Stimulated activated CD4-positive, alpha-beta T cell treated with anti-CD3 and anti-CD28 coated beads, Interleukin-15, amount 100 ng/mL, for 24 hours (primary cell): ENCODE measurements at places on chromosomes 11 and 22.

DNA sequence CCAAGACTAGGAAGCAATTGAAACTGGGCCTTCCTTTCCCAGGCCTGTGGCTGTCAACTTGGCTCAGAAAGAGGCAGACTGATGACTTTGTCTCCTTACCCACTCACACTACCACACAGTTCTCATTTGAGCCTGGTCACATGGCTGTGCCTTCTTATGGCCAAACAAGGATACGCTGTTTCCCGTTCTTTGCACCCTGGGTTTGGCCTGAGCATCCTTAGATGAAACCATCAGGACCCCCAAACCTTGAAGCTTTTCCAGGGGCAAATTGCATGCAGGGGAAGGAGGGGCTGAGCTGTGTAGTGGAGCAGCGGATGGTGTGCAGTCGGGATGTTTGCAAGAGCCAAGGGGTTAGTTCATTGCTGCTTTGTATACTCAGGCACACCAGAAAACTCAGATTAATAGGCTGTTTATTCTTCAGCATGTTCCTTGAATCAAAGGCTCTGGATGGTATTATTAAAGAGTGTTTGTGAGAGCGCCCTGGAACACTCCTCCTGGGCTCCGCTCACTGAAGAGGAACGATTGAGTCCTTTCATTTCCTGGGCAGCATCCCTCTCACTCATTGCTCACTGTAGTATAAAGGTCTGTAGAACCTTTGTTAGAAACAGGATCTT, 69.8 kb downstream of the ARFGAP2 start:
- no peak for DNase-seq

DNA sequence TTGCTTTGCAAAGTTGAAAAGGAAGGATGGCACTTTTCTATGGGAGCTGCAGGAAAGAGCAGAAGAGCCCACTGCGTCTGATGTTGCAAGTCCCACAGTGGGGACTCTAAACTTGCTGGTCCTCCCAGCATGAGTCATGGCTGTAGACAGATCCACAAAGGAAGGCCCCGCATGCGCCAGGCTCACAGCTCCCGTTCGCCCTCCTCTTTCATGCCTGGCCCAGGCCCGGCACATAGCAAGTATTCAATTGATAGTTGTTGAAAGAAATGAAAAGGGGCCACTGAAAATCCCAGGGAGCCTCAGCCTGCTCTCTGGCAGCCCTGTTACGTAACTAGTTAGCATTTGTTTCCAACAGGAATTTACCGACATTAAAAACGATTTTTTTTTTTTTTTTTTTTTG, 18.9 kb downstream of the AP1B1 start:
- no peak for DNase-seq

GRCh38 chr22:18091478-18091877, 13.7 kb downstream of the PEX26 start:
- DNase-seq: no peak

GRCh38 chr11:126591966-126592489, 236.5 kb downstream of the ST3GAL4 start:
- no peak for DNase-seq

GRCh38 chr22:46018859-46019258, 41.9 kb upstream of the WNT7B start:
- no peak for DNase-seq

DNA sequence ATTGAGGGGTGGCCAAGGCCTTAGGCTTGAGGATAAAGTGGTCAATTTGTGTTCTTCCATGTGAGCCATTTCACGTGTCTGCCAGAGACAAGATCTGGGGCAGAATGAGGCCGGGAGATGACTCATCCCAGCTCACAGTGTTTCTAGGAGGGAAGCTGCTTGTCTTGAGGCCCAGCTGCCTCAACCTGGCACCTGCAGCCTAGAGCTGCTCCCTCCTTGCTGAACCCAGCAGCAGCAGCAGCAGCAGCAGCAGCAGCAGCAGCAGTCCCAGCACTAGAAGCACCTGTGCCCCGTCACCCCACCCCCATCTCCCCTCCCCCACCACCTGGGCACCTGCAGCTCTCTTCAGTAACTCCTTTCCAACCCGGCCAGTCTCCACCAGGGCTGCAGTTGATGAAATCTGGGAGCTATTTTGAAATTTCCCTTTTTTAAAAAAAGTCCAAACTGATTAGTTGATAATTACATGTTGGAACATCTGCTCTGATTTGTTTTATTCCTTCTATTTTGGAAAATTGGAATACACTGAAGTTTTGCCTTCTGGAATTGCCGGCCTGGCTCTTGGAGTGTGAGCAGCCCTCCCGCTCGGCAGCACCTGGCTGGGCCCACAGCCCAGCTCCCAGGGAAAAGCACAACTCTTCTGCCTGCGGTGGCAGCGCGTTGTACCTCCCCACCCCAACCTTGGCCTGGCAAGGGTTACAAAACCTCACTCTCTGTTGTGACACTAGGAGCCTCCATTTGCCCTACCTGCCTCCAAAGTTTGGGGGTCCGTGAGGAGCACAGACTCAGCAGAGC, 143.5 kb downstream of the NXPE2 start:
- no peak for DNase-seq

- DNase-seq: no peak
Measured at GRCh38 chr22:41538583-41538982, 5.7 kb downstream of the POLR3H start.

DNA sequence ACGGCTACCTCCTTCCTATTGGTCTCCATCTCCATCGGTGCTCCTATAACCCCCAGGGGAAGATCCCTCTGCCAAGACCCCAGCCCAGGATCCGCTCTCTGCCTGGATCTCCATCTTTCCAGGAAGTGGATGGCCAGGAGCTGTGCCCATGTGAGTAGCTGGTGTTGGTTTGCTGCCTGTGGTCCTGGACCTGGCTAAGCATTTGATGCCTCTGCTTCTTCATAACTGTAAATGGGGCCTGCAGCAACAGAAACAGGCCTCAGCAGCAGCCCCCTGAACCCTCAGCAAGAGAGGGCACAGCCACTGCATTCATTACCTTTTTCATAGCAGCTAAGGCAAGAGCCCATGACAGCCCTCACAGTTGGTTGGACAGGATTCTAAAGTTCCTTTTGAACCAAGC, 26.6 kb upstream of the CSNK2A3 start:
- DNase-seq: no peak

DNA sequence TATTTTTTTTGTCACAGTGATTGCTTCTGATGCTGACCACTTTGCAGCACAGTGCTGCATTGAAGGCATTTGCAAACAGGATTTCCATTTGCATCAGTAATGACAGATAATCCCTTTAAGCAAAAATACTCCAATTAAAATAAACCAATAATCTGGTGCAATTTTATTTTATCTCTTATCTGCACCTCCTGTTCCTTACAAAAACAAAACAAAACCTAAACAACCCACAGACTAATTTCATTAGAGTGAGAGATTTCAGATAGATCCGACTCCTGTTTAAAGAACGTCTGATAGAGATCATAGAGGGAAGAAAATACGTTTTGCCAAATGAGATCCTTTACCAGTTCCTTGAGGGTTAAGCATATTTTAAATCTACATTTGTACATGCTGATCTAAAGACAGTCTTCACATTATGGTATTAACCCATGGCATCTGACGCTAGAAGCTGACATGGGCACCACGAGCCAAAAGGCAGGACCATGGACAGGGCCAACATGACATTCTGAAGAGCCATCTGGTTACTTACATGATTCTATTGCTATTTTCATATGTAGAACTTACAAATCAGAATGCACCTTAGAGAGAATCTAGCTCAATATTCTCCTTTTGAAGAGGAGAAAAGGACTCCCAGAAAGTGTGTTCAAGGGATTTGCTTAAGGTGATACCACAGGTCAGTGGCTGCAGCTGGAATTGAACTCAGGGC, 286.2 kb upstream of the NARS2 start:
- DNase-seq: no peak

- DNase-seq: no peak
Measured at GRCh38 chr22:27632451-27633295, 168.9 kb downstream of the MN1 start.

DNA sequence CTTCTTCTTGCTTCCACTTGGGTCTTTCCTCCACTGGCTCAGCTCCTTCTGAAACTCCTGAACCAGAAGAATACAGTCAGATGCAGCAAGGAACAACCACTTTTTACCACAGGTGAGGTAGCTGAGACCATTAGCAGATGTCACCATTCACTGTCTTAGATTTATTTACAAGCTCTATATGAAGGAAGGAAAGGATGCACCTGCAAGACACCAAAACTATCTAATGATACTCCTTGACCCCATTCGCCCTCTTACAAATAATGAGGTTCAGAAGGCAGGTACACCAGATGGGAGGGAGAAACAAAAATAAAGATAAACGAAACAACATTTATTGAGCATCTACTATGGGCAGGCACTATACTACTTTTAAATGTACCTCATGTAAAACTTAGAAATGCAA, 10.3 kb downstream of the TFIP11 start:
- no peak for DNase-seq

GRCh38 chr22:24188705-24189248, 7.5 kb downstream of the SUSD2 start:
- no peak for DNase-seq

DNA sequence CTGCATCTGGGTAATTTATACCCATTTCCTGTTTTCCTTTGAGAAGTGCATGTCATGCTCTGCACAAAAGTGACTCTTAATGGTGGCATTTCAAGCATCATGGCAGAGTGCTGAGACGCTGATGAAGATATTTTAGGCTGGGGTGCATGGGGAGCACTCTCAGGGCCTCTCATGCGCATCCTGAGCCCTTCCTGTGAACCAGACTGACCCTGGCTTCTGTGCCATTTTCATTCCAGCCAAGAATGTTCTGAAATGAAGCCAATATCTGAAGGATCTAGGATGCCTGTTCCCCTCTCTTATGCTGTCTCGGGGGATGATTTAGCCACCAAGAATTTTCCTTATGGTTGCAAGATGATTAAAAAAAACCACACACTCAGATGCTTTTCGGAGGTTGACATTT, 61.5 kb downstream of the MIAT start:
- no peak for DNase-seq

- no peak for DNase-seq
Measured at GRCh38 chr11:132072044-132072857, 701.8 kb downstream of the NTM start.

GRCh38 chr11:16964501-16964900, 49.7 kb downstream of the PLEKHA7 start:
- no peak for DNase-seq

- DNase-seq: no peak
Measured at GRCh38 chr22:33036881-33037280, 21.3 kb downstream of the SYN3 start.

DNA sequence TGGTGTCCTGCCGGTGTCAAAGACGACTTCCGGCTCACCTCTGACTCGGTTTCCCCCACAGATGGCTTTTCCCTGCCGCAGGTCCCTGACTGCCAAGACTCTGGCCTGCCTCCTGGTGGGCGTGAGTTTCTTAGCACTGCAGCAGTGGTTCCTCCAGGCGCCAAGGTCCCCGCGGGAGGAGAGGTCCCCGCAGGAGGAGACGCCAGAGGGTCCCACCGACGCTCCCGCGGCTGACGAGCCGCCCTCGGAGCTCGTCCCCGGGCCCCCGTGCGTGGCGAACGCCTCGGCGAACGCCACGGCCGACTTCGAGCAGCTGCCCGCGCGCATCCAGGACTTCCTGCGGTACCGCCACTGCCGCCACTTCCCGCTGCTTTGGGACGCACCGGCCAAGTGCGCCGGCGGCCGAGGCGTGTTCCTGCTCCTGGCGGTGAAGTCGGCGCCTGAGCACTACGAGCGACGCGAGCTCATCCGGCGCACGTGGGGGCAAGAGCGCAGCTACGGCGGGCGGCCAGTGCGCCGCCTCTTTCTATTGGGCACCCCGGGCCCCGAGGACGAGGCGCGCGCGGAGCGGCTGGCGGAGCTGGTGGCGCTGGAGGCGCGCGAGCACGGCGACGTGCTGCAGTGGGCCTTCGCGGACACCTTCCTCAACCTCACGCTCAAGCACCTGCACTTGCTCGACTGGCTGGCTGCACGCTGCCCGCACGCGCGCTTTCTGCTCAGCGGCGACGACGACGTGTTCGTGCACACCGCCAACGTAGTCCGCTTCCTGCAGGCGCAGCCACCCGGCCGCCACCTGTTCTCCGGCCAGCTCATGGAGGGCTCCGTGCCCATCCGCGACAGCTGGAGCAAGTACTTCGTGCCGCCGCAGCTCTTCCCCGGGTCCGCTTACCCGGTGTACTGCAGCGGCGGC, 5.5 kb downstream of the B3GNT6 start:
- DNase-seq: peak; percentile 47

- no peak for DNase-seq
Measured at GRCh38 chr11:75576017-75576416, 14.0 kb downstream of the SERPINH1 start.

GRCh38 chr22:47659467-47660223, 897.2 kb downstream of the TBC1D22A start:
- DNase-seq: no peak

GRCh38 chr11:7520011-7520942, 6.5 kb downstream of the PPFIBP2 start:
- no peak for DNase-seq

DNA sequence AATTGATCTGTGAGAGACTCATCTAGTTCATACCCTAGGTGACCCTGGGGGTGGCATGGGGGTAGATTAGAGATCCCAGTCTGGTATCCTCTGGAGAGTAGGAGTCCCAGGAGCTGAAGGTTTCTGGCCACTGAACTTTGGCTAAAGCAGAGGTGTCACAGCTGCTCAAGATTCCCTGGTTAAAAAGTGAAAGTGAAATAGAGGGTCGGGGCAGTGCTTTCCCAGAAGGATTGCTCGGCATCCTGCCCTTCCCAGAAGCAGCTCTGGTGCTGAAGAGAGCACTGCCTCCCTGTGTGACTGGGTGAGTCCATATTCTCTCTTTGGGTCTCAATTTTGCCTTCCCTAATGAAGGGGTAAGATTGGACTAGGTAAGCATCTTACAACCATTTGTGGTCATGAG, 653 bp downstream of the IL18BP start:
- no peak for DNase-seq

- DNase-seq: no peak
Measured at GRCh38 chr11:122864386-122865115, 18.0 kb upstream of the JHY start.

DNA sequence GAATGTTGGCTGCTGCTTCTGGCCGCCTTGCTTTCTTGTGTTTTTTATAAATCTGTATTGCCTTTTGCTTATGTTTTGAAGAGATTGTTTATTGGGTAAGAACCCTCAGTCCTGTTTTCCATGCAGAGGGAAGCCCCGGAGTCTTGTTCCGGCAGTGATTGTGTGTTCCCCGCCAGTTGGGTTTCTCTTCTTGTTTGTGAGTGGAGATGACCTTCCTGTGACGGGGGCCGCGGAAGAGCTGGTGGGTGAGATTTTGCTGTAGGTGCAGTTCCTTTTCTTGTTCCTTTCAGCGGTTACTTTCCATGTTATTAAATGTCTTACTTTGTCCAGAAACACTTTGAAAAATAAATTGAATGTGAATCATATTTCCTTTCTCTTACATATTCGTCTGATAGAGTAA, 8.3 kb downstream of the TBC1D22A start:
- peak; percentile 46 for DNase-seq

- no peak for DNase-seq
Measured at GRCh38 chr11:77467993-77468392, 5.9 kb downstream of the PAK1 start.

- no peak for DNase-seq
Measured at GRCh38 chr11:112298535-112298934, 37.9 kb upstream of the PLET1 start.

- DNase-seq: no peak
Measured at GRCh38 chr11:102614485-102614884, 10.6 kb downstream of the MMP20 start.
